Temporal lobe (tissue), 4 donors: ENCODE measurements at places on chromosomes 5 and 9. TPM values are rescaled to one million over a fixed set of nuclear protein-coding genes. Genes with fewer than 3 reads are reported as not detected.

Gene PPP1R26
- 27.3 TPM for total RNA-seq

Gene LRRC70
- 3.2 TPM for total RNA-seq

Gene KIAA0825
- total RNA-seq = 25.1 TPM

Gene C1QTNF3
- total RNA-seq = 12.5 TPM

Gene RNF183
- total RNA-seq = not detected

Gene GPRIN1
- 104 TPM for total RNA-seq

Gene SEMA5A
- 17.9 TPM for total RNA-seq

Gene TRMO
- total RNA-seq = 12.0 TPM

Gene AQP3
- total RNA-seq = under 0.01 TPM

Gene IL3
- not detected for total RNA-seq

Gene HACD4
- total RNA-seq = 0.49 TPM

Gene PCDHB10
- 14.5 TPM for total RNA-seq
